ENCODE measurements at places on chromosomes 11 and 22.

GRCh38 chr11:120657306-120658070, 145.9 kb downstream of the GRIK4 start:
- no peak for DNase-seq

DNA sequence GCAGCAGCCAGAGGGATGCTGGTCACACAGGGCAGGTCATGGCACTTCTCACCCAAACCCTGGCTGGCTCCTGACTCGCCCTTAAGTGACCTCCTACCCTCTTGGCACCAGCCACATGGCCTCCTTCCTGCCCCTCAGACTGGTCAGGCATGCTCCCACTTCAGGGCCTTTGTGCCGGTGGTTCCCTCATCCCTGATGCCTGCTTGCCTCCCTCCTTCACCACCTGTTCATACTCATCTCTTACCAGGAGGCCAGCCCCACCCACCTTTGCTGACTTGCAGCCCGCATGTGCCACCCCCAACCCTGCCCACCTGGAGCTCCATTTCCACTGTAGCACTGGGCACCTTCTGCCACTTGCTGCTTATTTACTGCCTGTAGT, 20.1 kb downstream of the GNAZ start:
- DNase-seq = no peak

GRCh38 chr11:3642071-3642951, 519 bp upstream of the ART5 start:
- DNase-seq = peak; percentile 28

DNA sequence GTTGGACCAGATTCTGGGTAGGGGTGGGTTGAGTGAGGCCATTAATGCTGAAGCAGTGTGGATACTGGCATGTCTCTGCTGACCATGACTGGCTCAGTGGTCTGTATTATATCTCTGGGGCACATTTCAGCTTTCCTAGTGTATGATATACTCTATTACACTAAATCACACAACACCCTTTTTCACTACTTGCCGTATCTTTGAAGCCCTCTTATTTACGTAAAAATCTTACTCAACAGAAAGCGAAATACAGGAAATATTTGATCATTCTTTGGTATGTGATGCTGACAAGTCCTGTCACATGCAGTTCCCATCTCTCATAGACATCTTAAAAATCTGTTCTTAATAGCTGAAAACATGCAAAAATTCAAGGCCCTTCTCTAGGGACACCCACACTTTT, 40.3 kb downstream of the OR5B17 start:
- no peak for DNase-seq

- no peak for DNase-seq
Observed at GRCh38 chr22:19325296-19325948, 33.9 kb upstream of the CLTCL1 start.

GRCh38 chr22:26671317-26672059, 14.1 kb downstream of the MIAT start:
- peak; percentile 39 for DNase-seq

GRCh38 chr11:18618342-18619025, 15.7 kb downstream of the SPTY2D1 start:
- DNase-seq = no peak

DNA sequence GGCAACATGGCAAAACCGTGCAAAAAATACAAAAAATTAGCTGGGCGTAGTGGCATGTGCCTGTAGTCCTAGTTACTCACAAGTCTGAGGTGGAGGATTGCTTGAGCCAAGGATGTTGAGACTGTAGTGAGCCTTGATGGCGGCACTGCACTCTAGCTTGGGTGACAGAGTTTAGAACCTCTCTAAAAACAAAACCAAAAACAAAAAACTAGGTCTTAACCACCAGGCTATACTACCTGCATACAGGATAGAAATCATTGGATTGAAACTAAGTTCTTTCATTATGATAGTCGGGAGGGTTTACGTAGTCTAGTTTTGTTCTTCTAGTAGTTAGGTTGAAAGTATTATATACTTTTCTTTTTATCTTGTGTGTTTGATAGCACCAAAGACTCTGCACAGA, 5.8 kb downstream of the RNF214 start:
- DNase-seq = no peak

DNA sequence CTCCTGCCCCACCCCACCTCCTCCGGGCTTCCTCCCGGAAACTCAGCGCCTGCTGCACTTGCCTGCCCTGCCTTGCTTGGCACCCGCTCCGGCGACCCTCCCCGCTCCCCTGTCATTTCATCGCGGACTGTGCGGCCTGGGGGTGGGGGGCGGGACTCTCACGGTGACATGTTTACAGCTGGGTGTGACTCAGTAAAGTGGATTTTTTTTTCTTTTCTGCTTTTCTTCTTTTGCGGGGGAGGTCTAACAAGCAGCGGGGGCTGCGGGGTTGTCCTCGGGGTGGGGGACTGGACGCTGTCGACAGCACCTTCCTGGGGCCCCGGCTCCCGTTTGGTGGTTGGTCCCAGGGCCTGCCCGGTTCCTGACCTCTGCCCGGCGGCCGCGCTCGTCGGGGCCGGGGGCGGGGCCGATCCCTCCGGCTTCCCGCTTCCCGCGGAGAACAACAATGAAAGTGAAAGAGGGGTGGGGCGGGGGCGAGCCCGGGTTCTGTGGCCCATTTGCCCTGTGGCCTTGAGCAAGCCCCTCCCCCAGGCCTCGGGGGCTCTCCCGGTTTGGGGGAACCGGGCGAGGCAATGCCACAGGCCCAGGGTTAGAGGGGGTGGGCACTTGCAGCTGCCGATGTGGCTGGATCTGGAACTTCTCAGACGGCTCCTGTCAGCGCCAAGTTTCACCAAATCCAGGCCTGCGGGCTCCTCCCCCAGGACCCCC, 975 bp upstream of the MDK start:
- no peak for DNase-seq

GRCh38 chr22:29773233-29773632, 6.1 kb downstream of the UQCR10 start:
- no peak for DNase-seq

Data from stimulated activated CD4-positive, alpha-beta T cell treated with anti-CD3 and anti-CD28 coated beads, TNF-alpha, amount 100 ng/mL, for 1 hour (primary cell).